Vagina (tissue), 2 donors: ENCODE measurements at places on chromosomes 11 and 22. TPM values are rescaled to one million over a fixed set of nuclear protein-coding genes. Genes with fewer than 3 reads are reported as not detected.

Gene OR4D5
- not detected for total RNA-seq

- no peaks in the 10 kb centered on the region for H3K36me3 ChIP-seq
- H3K27ac ChIP-seq: no peak overlapping the region
- H3K27me3 ChIP-seq: no peaks in the 10 kb centered on the region
- no peak for DNase-seq
Measured at GRCh38 chr22:30014244-30014643, 66.0 kb upstream of the HORMAD2 start.

GRCh38 chr22:35288116-35288515 lies 11.6 kb upstream of the TOM1 start:
- H3K4me1 ChIP-seq: no peaks in the 10 kb centered on the region
- DNase-seq: no peak
- peaks cover 5% of the 10 kb centered on the region for H3K36me3 ChIP-seq
- no peaks in the 10 kb centered on the region for H3K27me3 ChIP-seq
- no peak overlapping the region for H3K4me3 ChIP-seq

DNA sequence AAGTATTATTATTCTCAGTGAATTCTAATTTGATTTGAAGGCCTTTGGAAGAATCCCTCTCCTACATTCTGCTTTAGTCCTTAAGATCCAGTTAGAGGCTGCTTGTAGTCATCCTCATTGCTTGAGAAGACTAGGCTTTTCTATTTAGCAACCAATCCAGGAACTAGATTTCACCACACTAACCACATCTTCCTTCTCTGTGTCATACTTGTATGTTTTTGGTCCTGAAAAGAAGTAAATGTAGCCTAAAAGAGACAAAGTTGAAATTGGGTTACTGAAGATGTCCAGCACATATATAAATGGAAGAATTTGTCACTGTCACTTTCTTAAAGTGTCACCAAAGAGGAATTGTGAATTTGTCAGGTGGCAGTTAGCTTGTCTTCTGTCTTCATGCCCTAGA lies 46.6 kb upstream of the MMP7 start:
- H3K27ac ChIP-seq: no peak overlapping the region
- H3K27me3 ChIP-seq: no peaks in the 10 kb centered on the region
- no peak for DNase-seq
- H3K4me3 ChIP-seq: no peak overlapping the region

DNA sequence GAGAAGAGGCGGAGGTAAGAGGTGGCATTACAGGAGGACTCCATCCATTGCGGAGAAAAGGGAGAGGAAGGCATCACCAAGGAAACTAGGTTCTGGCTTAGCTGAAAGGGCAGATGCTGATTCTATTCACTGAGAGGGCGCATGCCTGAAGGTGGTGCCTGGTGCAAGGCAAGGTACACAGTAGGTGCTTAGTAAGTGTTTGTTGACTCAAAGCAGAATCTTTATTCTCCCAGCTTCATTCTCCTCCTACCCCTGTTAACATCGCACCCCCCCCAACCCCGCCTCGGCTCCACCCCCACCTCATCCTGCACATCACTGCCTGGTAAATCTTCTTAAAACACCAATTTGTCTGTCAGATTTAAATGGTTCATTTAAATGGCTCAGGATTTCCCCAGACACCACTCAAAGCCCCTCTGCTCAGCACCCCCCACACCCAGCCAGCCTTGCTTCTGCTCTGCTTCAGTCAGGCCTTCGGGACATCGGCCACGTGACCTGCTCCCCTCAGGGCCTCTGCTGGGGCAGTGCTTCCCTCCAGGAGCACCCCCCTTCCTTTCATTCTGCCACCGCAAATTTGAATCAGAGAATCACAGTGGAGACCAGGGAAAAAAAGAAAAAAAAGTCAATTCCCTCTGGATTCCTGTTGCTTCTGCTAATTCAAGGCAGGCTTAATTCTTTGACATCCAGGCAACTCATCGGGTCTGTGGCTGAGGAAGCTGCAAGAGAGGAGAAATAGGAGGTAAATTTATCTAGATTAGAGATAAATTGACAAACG lies 17.8 kb upstream of the RCN1 start:
- H3K27ac ChIP-seq: no peak overlapping the region
- no peak for DNase-seq
- no peaks in the 10 kb centered on the region for H3K4me1 ChIP-seq
- H3K4me3 ChIP-seq: no peak overlapping the region
- H3K27me3 ChIP-seq: no peaks in the 10 kb centered on the region

DNA sequence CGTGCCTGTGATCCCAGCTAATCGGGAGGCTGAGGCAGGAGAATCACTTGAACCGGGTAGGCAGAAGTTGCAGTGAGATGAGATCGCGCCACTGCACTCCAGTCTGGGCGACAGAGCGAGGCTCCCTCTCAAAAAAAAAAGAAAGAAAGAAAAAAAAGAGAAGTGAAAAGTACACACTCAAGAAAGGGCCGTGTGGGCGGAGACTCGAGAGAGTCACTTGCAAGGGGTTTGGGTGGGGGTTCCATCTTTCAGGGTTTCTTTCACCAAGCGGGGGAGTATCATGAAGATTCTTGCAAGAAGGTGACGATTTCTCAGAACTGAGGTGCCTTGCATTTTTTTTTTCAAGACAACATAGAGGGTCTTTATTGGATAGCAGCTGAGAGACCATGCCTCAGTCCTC lies 4.0 kb upstream of the IFITM5 start:
- DNase-seq: no peak
- no peak overlapping the region for H3K27ac ChIP-seq
- H3K27me3 ChIP-seq: peaks cover 8% of the 10 kb centered on the region
- H3K4me1 ChIP-seq: peaks cover 23% of the 10 kb centered on the region

- no peaks in the 10 kb centered on the region for H3K27me3 ChIP-seq
- no peaks in the 10 kb centered on the region for H3K4me1 ChIP-seq
- H3K27ac ChIP-seq: no peak overlapping the region
Measured at GRCh38 chr11:126808296-126808695, 192.3 kb downstream of the KIRREL3 start.

DNA sequence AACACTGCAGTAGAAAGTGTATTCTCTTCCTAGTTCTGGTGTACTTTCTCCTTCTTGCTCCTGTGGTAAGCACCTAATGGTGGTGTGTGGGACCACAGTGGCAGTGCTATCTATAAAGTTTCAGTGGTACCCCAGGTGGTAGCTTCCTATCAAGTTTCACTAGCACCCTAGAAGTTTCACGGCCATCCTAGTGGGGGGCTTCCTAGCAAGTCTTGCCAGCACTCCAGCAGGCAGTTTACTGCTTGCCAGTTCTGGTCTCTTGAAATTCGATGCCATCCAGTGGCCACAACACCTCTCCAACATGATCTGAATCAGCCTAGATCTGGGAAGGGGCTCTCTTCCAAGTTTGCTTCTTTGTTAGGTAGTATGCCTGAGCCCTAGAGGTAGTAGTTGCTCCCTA lies 229.6 kb downstream of the SWAP70 start:
- peaks cover 19% of the 10 kb centered on the region for H3K36me3 ChIP-seq
- no peaks in the 10 kb centered on the region for H3K27me3 ChIP-seq
- no peak overlapping the region for H3K4me3 ChIP-seq
- no peak for DNase-seq
- H3K4me1 ChIP-seq: no peaks in the 10 kb centered on the region
- no peak overlapping the region for H3K27ac ChIP-seq

Gene CHEK1
- total RNA-seq: 2.5 TPM

Gene NLRX1
- 15.5 TPM for total RNA-seq

GRCh38 chr11:72984453-72985077 lies 157.6 kb downstream of the FCHSD2 start:
- no peak overlapping the region for H3K4me3 ChIP-seq
- no peak overlapping the region for H3K27ac ChIP-seq
- no peaks in the 10 kb centered on the region for H3K4me1 ChIP-seq
- no peaks in the 10 kb centered on the region for H3K36me3 ChIP-seq
- no peak for DNase-seq
- H3K27me3 ChIP-seq: no peaks in the 10 kb centered on the region

DNA sequence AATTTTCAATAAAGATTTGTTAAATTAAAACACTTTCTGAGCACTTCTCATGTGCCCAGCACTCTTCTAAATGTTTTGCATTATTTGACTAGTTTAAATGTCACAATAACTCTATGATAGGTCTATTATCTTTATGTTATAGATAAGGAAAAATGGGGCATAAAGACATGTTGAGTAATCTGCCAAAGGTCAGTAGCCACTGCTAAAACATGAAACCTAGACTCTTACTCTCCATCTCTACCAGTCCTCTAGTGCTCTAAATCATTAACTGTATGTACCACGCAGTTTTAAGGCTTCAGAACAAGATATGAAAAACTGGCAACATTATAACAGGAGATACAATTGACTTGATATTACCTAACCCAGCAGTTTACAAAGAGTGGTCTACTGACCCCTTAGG lies 6.9 kb downstream of the RAB6A start:
- no peak for DNase-seq
- H3K36me3 ChIP-seq: no peaks in the 10 kb centered on the region
- peaks cover 74% of the 10 kb centered on the region for H3K4me1 ChIP-seq
- H3K27me3 ChIP-seq: no peaks in the 10 kb centered on the region
- no peak overlapping the region for H3K27ac ChIP-seq

Gene SCUBE1
- total RNA-seq: 6.9 TPM

GRCh38 chr22:28799606-28800307 lies 612 bp downstream of the XBP1 start:
- peak overlapping the region; percentile 100 for H3K27ac ChIP-seq
- H3K27me3 ChIP-seq: no peaks in the 10 kb centered on the region
- no peak for DNase-seq
- H3K4me3 ChIP-seq: peak overlapping the region; percentile 96

DNA sequence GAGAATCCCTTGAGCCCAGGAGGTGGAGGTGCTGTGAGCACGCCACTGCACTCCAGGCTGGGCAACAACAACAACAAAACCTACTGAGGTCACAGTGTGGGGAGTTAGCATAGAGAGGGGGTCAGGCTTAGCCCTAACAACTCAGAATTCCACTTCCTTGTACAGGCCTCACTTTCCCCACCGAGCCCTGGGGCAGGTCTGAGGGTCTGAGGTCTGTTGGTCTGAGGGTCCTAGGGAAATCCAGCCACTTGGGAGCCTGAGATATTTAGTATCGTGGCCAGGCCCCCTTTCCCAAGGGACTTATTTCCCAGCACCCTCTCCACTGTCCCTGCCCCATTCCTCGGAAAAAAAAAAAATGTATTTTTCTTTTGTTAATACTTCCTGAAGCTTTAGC lies 34.8 kb upstream of the HORMAD2 start:
- H3K27ac ChIP-seq: peak overlapping the region; percentile 55
- no peaks in the 10 kb centered on the region for H3K27me3 ChIP-seq
- peaks cover 21% of the 10 kb centered on the region for H3K4me1 ChIP-seq
- H3K4me3 ChIP-seq: no peak overlapping the region
- H3K36me3 ChIP-seq: no peaks in the 10 kb centered on the region
- no peak for DNase-seq

- no peak overlapping the region for H3K27ac ChIP-seq
- no peaks in the 10 kb centered on the region for H3K27me3 ChIP-seq
- no peak overlapping the region for H3K4me3 ChIP-seq
- no peaks in the 10 kb centered on the region for H3K36me3 ChIP-seq
Measured at GRCh38 chr11:78533399-78533798, 41.3 kb downstream of the NARS2 start.

- no peaks in the 10 kb centered on the region for H3K27me3 ChIP-seq
- H3K36me3 ChIP-seq: no peaks in the 10 kb centered on the region
- peaks cover 11% of the 10 kb centered on the region for H3K4me1 ChIP-seq
- H3K4me3 ChIP-seq: no peak overlapping the region
- DNase-seq: no peak
- H3K27ac ChIP-seq: no peak overlapping the region
Measured at GRCh38 chr11:14249121-14249963, 109.6 kb downstream of the RRAS2 start.

DNA sequence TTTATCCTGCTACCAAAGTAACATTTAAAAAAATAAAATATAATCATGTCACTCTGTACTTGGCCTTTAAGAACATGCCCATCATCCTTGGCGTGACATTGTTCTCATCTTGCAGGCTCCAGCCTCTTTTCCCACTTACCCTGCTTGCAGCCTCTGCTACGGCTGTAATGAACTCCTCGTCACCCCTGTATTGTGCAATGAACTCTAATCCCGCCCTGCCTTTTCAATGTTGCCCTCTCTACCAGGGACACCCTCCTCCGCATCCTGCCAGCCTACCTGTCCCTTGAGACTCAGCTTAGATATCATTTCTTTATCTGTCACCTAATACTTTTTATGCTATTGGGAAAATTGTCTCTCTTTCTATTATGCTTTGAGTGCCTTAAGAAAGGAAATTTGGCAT lies 12.6 kb upstream of the MMP20 start:
- no peak overlapping the region for H3K27ac ChIP-seq
- DNase-seq: no peak
- H3K36me3 ChIP-seq: no peaks in the 10 kb centered on the region
- no peaks in the 10 kb centered on the region for H3K4me1 ChIP-seq
